ENCODE measurements at places on chromosomes 4 and X.

GRCh38 chrX:20066968-20067708, 49.6 kb downstream of the MAP7D2 start:
- DNase-seq: peak; percentile 31

GRCh38 chr4:89247951-89248350, 59.6 kb downstream of the GPRIN3 start:
- peak; percentile 57 for DNase-seq

GRCh38 chr4:143437937-143438336, 75.6 kb upstream of the SMARCA5 start:
- DNase-seq: peak; percentile 79

DNA sequence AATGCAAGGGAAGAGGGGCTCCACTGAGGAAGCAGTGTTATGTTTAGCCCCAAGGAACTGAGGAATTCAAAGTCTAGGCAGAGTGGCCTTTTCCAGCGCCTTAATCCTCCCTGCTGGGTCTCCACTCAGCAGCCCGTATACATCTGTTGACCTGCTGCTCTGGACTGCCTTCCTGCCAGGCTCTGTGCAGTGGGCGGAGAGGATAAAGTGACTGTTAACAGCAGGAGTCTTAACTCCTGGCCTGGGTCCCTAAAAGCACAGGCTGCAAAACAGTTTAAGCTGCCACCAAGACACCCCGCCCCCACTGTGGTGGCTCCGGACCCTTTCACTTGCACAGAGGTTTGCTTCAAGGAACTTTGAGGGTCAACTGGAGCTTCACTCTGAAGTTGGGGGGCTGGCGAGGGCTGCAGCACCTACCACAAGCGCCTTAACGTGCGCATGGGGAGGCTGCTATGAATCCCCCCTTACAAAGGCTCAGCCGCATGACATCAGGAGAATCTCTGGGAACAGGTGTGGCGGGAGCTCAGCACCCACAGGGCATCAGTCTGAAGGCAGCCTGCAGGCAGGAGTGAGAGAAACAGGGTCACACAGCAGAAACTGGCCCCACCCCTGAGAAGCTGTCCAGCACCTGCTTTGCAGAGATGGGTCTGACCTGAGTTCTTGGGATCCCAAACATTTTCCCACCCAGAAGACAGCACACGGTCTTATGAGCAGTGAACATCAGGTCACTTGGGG, 358.2 kb upstream of the GATB start:
- DNase-seq: no peak

DNA sequence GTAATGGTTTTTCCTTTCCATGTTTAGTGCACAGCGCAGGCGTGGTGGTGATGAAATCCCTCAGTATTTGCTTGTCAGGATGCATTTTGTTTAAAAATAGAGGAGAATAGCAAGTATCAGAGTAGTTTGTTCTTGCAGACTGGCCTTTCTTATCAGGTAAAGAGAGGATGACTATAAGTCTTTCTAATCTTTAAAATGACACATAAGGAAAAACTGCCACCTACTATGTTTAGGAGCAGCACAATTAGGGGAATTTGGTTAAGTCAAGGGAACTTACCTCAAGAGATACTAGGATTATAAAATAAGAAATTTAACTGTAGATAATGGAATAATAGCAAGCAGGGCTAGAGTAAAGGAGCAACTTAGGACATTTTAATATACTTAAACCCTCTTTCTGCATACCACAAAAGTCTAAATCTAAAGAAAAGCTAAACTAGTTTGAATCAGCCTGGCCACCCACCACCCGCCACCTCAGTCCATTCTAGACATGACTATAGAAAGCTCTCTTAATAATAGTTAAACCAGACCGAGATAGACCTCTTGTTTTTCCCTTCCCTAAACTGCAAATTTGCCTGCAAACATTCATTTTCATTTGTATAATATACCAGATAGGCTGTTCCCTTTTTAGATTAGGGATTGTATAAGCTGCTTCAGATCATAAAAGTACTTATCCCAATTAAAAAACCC, 62.0 kb downstream of the APOOL start:
- no peak for DNase-seq

DNA sequence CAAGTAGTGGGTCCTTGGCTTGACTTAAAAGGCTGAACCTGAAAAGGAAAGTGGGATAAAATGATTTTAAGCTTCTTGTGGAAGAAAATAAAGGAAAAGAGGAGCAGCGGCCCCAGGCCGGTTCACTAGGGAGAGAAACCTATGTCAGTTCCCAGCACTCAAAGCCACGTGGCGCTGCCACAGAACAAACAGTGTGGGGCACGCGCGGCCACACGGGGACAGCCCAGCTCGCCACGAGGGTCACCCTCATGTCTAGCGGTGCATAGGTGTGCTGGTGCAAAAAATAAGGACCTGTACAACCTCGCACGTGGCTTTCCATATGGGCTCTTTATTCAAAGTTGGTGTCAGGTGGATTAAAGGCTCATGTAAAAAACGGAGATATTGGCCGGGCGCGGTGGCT, 17.1 kb downstream of the MSANTD1 start:
- no peak for DNase-seq

DNA sequence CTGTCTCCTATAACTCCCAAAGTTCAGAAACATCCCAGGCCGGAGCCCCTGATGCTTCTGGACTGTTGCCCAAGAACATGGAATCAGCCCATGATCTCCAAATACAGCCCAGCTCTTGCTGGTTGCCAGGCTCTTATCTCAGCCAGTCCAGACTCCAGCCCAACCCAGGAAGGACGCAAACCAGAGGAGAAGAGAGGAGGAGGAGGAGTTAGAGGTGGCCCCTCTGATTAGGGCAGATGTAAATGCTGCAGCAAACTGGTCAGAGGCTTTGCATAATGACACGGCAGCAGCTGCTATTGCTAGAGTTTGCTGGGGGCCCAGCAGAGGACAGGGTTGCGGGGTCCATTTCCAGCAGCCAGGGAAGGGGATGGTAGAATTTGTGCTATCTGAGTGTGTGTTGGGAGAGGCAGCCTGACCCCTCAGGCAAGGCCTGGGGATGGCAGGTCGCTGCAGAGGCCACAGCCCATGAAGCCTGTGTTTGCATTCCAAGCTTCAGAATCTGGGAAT, 4.2 kb upstream of the OTUD5 start:
- DNase-seq: no peak

DNA sequence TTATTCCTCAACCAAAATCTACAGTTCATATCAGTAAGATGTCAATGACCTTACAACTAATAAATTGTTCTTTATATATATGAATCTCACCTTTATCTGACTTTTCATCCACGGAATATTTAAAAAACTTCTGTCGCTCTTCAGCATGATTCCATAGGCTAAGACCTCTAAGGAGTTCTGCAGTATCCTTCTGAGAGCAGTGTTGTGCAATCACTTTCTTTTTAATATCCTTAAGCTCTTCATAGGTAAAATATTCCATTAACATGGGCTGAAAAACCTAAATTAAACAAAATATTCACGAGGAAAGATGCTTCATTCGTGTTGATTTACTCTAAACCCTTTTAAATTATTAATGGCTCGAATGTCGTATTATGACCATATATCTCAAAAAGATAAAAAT, 16.7 kb downstream of the FBXL5 start:
- DNase-seq: no peak

- no peak for DNase-seq
Measured at GRCh38 chr4:188778905-188779304, 639.7 kb downstream of the TRIML1 start.

GRCh38 chr4:85658766-85659439, 184.0 kb downstream of the ARHGAP24 start:
- DNase-seq: no peak

- DNase-seq: no peak
Measured at GRCh38 chr4:140686796-140687195, 69.4 kb downstream of the TBC1D9 start.

DNA sequence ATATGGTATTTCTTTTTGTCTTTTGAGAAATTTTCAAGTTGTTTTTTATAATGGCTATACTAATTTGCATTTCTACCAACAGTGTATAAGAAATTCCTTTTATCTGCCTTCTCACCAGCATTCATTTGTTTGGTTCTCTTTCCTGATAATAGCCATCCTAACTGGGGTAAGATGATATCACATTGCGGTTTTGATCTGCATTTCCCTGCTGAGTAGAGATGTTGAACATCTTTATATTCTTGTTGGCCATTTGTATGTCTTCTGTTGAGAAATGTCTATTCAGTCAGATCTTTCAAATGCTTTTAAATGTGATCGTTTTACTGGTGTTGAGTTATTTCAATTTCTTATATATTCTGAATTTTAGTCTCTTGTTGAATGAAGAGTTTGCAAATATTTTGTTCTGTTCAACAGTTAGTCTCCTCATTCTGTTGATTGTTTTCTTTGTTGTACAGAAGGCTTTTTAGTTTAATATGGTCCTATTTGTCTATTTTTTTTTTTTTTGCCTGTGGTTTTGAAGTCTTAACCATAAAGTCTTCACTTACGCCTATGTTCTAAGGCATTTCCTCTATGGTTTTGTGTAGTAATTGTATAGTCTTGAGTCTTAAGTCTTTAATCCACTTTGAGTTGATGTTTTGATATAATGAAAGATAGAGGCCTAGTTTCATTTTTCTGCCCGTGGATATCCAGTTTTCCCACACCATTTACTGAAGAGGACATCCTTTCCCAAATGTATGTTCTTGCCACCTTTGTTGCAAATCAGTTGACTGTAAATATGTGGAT, 1566.9 kb downstream of the STIM2 start:
- no peak for DNase-seq

GRCh38 chrX:85569096-85569495, 189.6 kb upstream of the POF1B start:
- no peak for DNase-seq

DNA sequence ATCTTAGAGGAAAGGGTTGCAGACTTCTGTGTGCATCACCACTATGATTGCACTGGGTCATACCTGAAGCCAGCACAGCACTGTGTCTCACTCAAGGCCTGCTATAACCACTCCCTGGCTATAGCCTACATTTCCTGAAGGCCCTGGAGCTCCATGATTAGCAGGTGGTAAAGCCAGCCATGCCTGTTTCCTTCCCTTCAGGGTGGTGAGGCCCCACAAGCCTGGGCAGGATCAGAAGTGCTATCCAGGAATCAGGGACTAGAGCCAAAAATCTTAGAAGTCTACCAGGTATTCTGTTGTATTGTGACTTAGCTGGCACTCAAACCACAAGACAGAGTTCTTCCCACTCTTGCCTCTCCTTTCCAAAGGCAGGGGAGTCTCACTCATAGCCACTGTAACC, 734.6 kb downstream of the GLUD2 start:
- DNase-seq: no peak

DNA sequence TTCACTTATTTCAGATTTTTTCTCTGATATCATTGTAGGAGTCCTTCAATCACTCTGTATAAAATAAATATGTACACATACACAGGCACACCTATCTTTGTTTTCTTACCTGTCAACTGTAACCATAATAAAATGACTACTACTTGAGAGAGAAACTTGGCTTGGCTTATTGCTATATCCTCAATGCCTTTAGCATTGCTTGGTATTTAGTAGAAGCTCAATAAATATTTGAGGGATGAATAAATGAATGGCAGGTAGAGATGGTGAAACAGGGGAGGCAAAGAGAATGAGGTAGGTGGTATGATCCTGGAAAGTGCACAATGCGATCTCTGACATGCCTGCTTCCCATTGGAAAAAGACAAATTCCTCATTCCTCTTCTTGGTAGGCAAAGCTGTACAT, 21.8 kb upstream of the CXCL6 start:
- DNase-seq: no peak

GRCh38 chr4:23747281-23747735, 142.5 kb downstream of the PPARGC1A start:
- no peak for DNase-seq

DNA sequence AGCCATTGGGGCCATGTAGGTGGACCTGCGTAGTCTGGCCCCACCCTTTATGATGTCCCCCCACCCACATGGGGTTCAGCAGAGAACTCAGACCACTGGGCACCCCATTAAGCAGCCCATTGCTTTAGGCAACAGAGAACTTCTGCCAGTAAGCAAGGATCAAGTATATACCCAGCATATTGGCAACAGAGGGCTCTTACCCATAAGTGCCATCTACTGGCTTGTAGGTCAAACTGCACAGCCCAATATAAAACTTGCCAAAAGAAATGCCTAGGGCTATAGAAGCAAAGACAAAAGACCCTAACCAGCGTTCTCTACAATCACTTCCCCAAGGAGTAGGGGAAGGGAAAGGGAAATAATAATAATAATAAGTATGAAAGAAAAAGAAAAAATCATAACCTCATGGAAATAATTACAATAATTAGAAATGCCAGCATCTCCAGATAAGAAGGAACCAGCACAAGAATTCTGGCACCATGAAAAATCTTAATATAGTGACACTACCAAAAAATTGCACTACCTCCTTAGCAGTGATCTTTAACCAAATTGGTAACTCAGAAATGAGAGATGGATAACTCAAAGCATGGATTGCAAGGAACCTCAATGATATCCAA, 1090.7 kb downstream of the FAT4 start:
- peak; percentile 6 for DNase-seq

DNA sequence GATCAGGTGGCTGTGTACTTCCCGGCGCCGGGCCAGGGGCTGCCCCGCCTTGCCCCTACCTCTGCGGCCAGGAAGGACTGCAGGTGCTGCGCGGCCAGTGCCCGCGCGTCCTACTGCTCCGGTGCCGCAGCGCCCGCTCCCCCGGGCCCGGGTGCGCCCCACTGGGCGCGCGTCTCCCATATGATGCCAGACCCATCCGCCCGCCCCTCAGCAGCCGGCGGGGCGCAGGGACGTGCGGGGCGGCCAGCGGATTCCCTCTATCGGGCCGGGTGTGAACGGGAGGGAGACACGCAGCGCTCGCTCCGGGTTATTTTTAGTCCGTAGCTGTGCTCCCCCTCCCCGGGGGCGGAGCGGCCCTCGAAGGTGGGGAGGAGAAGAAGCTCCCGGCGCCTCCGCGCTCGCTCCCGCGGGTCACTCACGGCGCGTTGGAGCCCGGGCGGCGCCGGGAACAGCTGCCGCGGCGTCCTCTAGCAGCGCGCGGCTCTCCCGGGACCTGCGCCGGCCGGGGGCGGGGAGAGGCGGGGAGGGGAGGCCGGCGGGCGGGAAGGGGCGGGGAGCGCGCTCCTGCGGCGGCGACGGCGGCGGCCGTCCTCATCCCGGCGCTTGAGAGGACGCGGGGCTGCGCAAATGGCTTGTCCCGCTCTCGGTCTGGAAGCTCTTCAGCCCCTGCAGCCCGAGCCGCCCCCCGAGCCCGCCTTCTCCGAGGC, 103.6 kb downstream of the UCHL1 start:
- DNase-seq: peak; percentile 80

GRCh38 chr4:118774989-118775388, 60.9 kb downstream of the SEC24D start:
- no peak for DNase-seq
